ENCODE measurements at places on chromosomes 1 and 21.

DNA sequence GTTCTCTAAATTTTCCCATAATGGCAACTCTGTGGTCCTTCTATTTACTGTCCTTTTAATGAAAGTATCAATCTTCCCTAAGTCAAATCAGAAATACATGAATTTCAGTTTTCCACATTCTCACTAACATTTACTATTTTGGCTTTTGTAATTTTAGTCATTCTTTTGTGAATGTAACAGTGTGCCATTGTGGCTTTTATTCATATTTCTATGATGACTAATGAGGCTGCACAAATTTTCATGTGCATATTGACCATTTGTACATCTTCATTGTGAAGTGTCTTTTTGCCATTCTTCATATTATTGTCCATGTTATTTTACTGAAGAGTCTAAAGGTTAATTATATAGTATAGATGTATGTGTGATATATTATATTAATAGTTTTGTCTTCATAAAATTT lies 431.0 kb upstream of the BRINP3 start:
- no peak for DNase-seq

DNA sequence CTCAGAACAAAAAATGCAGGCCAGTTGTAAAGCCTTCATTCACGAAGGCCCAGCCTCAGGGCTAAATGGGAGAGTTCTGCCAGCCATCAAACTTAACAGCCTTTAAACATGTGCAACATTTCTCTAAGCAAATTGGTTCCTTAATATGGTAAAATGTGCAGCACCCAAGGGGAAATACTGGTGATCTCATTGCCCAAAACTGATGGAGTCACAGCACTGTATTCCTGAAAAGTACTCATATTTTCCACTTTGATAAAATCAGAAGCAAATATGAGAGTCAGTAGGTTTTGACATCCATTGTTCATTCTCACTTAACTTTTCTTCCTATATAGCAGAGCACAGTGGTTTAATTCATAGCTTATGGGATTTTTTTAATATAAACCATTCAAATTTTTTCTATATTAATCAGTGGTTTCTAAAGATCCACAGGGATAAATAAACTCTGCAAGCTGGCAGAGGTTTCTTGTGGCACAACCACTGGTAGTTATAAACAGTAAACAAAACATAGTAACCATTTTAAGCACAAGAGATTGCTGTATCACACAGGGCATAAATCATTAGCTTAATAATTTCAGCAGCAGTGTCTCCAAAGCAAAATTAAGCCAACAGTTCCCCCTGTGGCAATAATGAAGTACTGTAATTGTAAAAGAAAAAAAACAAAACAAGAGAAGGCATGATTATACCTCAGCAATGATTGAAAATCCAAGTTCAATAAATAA lies 106.9 kb upstream of the LYPLAL1 start:
- DNase-seq: peak; percentile 24

- no peak for DNase-seq
Measured at GRCh38 chr1:65911679-65912078, 119.0 kb downstream of the PDE4B start.

- no peak for DNase-seq
Measured at GRCh38 chr1:156284112-156284511, at the start of gene TMEM79. Gene TMEM79, plus strand, starts transcription at chr1:156284325. Its CDS starts 902 bp downstream, at chr1:156285227.

GRCh38 chr1:116971965-116972673 lies 29.4 kb upstream of the CD101 start:
- no peak for DNase-seq

DNA sequence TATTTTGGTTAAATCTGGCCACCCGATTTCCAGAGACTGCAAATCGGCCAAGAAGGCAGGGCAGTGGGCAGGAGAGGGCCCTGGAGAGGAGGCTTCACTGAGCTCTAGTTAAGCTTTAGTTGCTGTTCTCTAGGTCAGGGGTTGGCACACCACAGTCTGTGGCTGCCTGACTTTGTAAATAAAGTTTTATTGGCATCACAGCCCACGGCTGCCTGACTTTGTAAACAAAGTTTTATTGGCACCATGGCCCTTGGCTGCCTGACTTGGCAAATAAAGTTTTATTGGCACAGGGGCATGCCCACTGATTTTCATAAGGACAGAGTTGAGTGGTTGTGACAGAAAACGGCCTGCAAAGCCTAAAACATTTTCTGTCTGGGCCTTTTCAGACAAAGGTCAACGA lies 19.7 kb downstream of the AJAP1 start:
- DNase-seq: no peak

DNA sequence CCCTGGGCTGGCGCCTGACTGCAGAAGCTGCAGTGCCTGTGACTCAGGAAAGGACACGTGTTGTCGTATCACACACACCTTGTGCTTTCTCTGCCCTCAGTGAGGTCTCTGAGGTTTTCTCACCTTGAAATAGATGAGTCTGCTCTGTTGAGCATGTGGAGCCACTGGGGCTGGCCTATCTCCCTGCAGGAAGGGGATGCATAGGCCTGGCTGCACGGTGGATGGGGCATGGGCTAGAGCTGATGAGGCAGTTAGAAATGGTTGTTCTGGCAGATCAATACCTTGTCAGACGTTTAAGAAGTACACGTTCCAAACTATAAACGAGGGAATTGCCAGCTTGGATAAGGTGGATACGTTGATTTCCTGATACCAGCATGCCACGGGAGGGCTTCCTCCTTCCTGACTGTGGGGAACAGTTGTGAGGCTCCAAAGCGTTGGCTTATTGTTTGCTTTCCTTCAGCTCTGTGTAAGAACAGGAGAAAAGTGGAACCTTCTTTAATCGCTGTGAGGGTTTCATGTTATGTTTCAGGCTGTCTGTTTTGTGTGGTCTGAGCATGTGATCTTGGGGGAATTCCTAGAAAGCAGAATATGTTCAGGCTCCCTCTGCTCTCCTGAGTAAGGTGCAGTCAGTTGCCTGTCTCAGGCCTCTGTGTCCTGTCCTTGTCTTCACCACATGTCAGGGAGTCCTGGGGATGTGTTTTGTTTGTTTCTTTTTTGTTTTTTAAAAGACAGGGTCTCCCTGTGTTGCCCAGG lies 44.8 kb downstream of the PCNT start:
- DNase-seq: no peak

DNA sequence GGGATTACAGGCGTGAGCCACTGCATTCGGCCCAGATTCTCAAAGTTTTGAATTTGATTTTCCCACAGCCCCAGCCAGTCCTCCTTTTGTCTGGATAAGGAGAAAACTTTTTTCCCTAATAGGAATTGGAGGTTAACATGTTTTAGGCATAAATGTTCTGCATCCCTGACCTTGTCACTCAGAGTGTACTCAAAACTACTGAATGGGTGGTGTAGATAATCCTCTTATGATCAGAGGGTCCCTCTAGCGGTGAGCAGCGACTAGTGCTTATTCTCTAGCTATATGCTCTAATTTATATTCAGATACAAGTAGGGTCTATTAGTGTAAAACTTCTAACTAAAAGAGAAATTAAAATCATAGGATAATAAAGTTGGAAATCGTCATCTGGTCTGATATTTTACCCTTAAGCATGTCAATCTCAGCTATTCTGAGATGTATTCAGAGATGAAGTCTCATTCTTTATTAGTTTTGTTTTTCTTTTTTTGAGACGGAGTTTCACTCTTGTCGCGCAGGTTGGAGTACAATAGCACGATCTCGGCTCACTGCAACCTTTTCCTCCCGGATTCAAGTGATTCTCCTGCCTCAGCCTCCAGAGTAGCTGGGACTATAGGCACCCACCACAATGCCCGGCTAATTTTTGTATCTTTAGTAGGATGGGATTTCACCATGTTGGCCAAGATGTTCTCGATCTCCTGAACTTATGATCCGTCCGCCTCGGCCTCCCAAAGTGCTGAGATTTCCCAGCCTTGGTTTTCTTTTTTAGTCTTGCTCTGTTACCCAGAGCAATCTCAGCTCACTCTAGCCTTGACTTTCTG lies 2.7 kb upstream of the PSMD4 start:
- peak; percentile 50 for DNase-seq

GRCh38 chr1:212037900-212038299 lies 2.4 kb downstream of the DTL start:
- DNase-seq: no peak

DNA sequence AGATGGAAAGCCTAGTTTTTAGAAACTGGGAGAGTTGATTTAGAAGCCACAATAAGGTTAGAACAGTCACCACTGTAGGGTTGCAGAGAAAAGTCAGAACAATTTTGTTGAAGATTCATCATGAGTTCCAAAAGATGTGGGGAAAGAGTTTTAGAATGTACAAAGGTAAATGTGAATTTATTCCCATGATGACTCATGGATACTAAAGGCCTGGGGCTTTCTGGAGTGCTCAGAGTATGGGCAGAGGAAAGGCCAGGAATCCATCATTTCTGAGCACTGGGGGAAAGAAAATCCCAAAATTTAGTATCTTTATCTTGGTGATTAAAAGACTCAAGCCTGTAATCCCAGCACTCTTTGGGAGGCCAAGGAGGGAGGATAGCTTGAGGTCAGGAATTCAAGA lies 17.8 kb downstream of the YBX1 start:
- no peak for DNase-seq

DNA sequence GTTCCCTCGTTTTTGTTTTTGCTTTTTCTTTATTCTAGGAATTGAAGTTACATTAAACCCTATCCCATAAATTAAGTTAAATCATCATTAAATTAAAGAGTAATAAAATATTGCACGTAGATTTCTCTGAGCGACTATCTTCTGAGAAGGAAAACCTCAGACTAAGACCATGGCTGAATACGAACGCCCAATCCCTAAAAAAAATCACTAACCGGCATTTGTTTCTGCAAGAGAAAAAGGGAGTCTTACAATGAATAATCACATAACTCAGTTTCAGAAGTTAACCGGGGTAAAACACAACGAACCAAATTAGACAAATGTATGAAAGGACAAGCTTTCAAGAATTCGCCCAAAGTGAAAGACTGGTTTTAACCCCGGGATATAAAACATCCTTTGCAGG lies 1.3 kb downstream of the PIK3R3 start:
- DNase-seq: no peak

DNA sequence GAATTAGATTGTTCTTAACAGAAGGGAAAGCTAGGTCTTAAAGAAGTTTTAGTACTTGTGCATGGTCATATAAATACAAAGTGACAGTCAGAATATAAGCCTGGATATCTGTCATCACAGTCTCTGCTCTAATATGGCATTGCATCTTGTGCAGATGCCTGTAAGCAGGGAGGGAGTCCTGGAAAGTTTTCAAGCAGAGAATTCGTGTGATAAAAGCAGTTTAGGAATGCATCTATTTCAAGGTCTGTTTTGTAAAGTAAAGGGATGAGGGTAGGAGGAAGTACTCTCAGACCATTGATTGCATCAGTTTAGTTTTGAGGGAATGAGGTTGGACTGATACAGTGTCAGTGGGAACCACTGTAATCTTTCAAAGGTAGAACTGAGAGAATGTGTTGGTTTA lies 30.6 kb downstream of the IARS2 start:
- DNase-seq: no peak

DNA sequence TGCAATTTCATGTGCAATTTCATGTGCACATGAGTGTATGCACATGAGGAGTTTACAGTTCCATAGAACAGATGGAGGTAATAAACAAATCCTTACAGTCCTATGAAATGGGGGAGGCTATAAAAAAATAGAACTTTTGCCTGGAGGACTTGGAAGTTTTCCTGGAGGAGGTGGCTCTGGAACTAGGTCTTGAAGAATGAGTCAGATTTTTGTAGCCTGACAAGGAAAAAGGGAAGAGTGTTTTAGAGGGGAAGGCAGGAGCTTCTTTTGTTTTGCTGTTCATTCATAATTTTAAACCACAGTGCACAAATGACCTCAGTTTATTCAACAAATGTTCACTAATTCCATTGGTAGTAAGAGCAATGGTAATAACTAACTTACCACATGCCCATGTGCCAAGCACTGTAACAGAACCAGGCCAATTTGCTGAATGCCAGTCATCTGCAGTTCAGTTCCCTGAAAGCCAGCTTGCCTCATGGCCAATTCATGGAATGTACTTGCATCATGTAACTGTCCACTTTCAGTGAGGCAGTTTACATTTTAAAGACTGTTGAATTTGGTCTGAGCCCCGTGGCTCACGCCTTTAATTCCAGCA lies 2.7 kb downstream of the DIO1 start:
- DNase-seq: no peak

DNA sequence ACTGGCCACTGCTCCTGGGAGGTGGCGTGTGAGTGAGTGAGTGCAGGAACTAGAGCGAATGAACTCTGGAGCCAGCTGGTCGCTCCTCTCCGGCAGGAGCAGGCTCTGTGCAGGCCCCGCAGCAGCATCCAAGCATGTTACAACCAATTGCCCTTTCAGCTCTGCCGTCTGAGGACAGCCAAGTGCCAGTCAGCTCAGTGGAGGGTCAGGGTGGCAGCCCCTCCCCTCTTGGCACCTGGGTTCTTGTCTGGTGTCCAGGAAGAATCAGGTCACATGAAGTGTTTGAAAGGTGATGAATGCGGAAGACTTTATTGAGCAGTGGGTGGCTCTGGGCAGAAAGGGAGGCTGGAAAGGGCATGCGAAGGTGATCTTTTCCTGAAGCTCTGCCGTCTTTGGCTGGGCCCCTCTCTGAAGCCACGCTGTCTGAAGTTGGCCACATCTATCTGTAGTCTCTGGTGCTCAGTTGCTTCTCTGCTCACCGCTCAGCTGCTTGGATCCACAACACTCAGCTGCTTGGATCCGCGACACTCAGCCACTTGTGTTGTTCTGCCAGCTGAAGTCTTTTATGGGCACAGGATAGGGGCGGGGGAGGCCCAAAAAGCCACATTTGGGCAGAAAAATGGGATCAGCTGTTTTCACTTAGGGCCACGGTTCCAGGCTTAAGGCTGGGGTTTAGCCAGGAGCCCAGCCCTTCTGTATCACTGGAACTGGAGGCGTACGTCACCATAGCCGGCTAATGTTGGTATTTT lies 139.8 kb downstream of the ADSS2 start:
- no peak for DNase-seq

DNA sequence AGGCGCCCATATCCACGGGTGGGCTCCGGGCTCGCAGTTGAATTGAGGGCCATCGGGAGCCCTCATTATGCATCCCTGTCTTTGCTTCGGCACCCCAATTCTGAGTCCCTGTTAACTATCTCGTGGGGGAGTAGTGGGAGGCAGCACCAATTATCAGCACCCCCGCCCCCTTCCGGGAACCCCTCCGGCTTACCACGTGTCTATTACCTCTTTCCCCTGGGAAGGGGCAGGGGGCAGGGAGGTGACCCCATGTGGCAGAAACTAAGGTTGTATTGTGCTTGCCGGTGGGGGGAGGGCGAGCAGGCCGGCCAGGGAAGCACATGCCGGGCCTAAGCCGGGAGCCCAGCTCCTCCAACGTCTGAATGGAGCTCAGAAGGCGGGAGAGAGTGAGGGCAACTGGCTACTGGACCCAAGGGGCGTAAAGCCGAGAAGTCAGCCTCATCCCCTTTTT lies 1.0 kb downstream of the LIN28A start:
- no peak for DNase-seq

GRCh38 chr1:183417772-183418491 lies at the start of gene NMNAT2:
Gene NMNAT2, minus strand, starts transcription at chr1:183418380. Its CDS starts 113 bp downstream, at chr1:183418267.
- DNase-seq: no peak

DNA sequence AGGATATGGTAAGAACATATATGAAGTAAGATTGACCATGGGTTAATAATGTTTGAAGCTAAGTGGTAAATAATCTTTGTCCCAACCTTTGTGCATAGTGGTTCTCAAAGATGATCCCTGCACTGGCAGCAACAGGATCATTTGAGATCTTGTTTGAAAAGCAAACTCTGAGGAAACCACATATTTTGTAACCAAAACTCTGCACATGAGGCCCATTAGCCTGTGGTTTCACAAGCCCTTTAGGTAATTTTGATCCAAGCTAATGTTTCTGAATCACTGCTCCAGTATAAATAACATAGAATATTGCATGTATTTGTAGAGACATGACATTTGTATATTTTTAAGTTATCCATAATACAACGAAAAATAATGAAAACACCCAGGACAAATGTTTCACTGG lies 147.9 kb upstream of the RGS18 start:
- DNase-seq: no peak

Data from left lung (tissue), 14 donors.